ENCODE measurements at places on chromosomes 16 and 17. TPM values are rescaled to one million over a fixed set of nuclear protein-coding genes. Genes with fewer than 3 reads are reported as not detected.

The ASGR1 gene
- 1.0 TPM for total RNA-seq

The CPNE7 gene
- total RNA-seq = 75.3 TPM

The TBC1D3H gene
- not detected for total RNA-seq

The TMEM170A gene
- 16.8 TPM for total RNA-seq

The NPW gene
- total RNA-seq = 0.64 TPM

The RHBDL3 gene
- 4.1 TPM for total RNA-seq

The KLHL11 gene
- 2.3 TPM for total RNA-seq
